Astrocyte of the spinal cord (primary cell): ENCODE measurements at places on chromosomes 1 and 21.

GRCh38 chr1:52552236-52552504, 722 bp downstream of the TUT4 start:
- DNase-seq = no peak

- DNase-seq = peak; percentile 50
Observed at GRCh38 chr1:101043776-101044175, 18.2 kb upstream of the DPH5 start.

DNA sequence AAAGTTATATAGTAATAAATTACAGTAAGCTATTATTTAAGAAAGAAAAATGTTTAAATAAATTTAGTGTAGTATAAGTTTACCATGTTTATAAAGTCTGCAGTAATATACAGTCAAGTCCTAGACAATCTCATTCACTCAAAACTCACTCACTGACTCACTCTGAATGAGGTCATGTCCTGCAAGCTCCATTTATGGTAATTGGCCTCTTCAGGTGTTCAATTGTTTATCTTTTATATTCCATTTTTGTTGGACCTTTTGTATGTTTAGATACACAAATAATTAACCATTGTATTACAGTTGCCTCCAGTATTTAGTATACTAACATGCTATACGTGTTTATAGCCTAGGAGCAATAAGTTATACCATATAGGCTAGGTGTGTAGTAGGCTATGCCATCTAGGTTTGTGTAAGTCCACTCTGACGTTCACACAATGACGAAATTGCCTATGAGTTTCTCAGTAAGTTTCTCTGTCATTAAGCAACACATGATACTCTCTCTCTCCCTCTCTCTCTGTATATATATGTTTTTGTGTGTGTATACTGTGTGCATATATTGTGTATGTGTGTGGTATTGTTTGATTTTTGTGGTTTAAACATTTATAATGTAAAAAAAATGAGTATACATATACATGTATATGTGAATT, 161.2 kb downstream of the NCAM2 start:
- peak; percentile 15 for DNase-seq

DNA sequence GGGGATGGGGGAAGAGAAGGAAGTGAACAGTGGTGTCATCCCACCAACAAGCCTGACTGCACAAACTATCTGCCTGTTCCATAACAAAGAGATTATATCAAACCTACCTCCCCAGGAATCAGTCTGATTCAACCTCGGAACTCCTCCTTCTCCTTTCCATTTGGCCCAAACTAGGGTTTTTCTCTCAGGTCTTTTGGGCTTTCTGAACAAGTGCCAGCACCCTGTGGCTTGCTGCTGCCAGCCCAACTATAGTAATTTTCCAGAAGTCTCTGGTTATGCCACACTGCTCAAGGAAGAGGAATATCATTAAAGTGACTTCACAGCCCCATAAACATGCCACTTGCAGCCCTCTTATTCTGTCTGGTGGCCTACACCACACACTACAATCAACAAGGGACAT, 70.5 kb downstream of the RGS7 start:
- no peak for DNase-seq

- DNase-seq = peak; percentile 99
Observed at GRCh38 chr1:172746091-172746949, 87.4 kb downstream of the FASLG start.

- peak; percentile 38 for DNase-seq
Observed at GRCh38 chr1:228166170-228166936, 749 bp downstream of the IBA57 start.

DNA sequence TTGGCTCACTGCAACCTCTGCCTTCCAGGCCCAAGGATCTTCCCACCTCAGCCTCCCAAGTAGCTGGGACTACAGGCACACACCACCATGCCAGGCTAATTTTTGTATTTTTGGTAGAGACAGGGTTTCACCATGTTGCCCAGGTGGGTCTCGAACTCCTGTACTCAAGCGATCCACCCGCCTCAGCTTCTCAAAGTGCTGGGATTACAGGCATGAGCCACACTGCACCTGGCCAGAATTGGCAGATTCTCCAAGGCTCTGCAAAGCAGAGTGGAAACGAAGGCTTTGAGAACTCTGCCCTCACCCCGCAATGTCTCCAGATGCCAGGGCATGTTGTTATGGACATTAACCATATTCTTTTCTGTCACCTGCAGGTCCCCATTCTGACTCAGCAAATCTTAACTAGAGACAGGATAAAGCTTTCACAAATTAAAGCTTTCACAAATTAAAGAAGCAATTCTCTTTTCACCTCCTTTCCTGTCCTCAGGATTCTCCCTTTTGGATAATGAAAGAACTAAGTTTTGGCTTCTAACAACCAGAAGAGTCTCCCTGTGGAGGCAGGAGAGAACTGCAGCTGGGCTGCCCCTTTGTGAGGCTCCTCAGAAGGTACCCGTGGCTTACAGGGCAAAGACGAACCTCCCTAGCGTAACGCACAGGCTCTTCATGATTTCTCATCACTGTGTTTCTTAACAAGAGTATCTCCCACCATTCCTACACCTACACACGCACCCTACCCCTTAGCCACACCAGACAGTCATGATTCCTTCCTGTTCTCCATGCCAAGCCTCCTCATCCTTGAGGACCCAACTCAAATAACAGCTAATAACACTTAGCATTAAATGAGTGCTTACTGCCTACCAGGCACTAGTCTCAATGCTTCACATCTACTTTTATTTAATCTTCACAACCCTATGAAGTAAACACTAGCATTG, 29.8 kb downstream of the GPA33 start:
- DNase-seq = peak; percentile 14

GRCh38 chr1:194281376-194281775, 1095.0 kb upstream of the B3GALT2 start:
- DNase-seq = no peak

GRCh38 chr1:171793636-171794035, 12.2 kb downstream of the METTL13 start:
- peak; percentile 10 for DNase-seq
